ENCODE measurements at places on chromosomes 3 and 15.
A peak's percentile ranks its signal among the peaks of the same experiment; 100 is the strongest.

DNA sequence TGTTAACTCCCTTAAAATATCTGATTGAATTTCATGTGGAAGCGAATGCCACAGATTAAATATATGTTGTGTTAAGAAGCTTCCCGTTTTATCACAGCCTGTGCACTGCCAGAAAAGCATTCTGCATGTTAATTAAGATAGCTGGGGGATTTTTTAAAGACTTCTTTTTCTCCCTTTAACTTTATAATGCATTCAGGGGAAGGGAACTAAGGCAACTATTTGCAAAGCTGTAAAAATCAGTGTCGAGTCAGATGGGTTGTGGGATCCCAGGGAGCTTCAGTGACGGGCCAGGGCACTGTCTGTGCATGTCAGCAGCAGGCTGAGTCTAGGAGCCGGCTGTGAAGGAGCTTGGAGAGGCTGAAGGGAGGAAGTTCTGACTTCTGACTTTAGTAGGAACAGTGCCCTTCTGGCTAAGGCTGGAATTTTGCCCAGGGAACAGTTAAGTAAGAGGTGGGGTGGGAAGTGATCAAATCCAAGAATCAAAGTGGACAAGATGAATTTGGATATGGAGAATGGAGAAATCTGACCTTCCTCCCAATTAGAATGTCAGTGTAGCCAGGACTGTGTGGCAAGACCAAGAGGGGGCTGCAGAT lies 77.7 kb downstream of the ABHD5 start:
- DNase-seq = no peak

- DNase-seq = no peak
Observed at GRCh38 chr15:38145651-38146111, 107.0 kb upstream of the SPRED1 start.

- no peak for DNase-seq
Observed at GRCh38 chr15:68815598-68815997, 5.1 kb downstream of the ANP32A start.

DNA sequence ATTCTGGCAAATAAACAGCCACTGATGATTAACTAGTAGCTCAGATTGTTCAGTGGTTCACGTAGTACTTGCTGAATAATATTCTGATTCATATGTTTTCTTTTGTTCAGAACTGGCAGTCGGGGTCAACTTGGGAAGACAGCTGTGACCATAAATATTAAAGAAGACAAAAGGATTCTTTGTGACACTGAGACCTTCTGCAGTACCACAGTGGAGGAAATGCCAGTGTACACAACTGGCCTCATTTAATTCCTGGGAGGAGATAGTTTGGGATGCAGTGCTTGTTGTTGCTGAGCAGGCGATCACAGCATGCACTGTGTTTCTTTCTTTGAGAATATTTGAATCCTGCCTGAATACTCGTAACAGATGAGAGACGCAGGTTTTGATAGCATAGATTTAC lies 26.7 kb upstream of the MCF2L2 start:
- no peak for DNase-seq

GRCh38 chr15:57734860-57735259 lies 28.3 kb downstream of the POLR2M start:
- no peak for DNase-seq

DNA sequence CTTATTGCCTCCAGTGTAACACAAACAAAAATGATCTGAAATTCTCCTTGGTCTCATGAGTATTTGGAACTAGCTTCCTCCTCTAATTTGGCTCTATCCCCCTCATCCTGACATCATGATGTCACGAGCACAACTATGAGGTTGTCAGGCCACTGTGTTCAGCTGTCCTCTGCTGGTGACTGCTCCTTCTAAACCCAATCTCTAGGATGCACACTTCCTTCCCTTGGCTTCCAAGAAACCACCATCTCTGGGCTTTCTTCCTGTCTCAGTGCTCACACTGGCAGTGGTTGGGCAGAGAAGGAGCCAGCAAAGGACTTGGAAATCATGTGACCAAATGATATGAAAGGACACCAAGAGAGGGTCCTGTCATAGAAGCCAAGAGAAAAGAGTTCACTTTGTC lies 30.7 kb upstream of the EIF1B start:
- DNase-seq = no peak

- no peak for DNase-seq
Observed at GRCh38 chr15:100353449-100353848, 11.7 kb upstream of the ADAMTS17 start.

- DNase-seq = no peak
Observed at GRCh38 chr3:113218011-113218680, 6.8 kb downstream of the BOC start.

GRCh38 chr3:56413911-56414310 lies 54.4 kb downstream of the ERC2 start:
- no peak for DNase-seq

GRCh38 chr3:12561397-12561796 lies 4.5 kb downstream of the MKRN2 start:
- no peak for DNase-seq

GRCh38 chr3:48974076-48974864 lies 15.8 kb upstream of the P4HTM start:
- DNase-seq = no peak

DNA sequence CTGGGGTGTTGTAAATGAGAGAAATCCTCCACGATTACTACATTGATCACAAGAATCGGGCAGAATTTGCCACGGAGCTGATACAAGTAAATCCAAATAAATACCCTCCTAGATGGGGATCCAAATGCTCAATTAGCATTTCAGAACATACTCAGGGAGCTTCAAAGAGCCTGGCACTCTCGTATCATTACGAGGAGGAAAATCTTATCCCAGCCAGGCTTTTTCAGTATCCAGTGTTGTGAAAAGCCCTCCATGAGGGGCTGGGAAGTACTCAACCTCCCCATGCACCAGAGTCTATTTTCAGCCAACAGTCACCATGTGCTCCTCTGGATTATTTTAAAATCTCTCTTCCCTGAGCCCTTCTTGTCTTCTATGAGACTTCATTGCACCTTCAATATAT lies 122.6 kb upstream of the ARRDC4 start:
- no peak for DNase-seq

GRCh38 chr3:161254861-161255260 lies 33.8 kb downstream of the NMD3 start:
- no peak for DNase-seq

DNA sequence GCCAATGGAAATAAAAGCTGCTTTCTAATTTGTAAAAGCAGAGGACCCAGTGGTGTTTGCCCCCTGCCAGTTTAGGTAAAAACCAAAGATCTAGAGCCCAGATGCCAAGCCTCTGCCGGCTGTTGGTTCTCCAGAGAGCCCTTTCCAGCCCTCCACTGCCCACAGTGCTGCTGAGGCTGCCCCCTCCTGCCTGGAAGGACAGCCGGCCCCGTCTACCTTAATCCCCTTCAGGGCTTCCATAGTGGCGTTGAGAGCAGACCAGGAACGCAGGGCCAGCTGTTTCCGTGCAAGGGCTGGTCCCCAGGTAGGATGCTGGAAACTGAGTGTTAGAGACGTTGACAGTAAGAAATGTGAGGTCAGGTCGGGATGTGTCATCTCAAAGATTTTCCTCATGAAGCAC lies 6.9 kb downstream of the ST8SIA2 start:
- no peak for DNase-seq

GRCh38 chr15:70476441-70476840 lies 286.9 kb downstream of the UACA start:
- no peak for DNase-seq

GRCh38 chr3:187921391-187922074 lies 176.3 kb upstream of the BCL6 start:
- no peak for DNase-seq

- no peak for DNase-seq
Observed at GRCh38 chr3:150520408-150520807, 25.9 kb downstream of the SERP1 start.

DNA sequence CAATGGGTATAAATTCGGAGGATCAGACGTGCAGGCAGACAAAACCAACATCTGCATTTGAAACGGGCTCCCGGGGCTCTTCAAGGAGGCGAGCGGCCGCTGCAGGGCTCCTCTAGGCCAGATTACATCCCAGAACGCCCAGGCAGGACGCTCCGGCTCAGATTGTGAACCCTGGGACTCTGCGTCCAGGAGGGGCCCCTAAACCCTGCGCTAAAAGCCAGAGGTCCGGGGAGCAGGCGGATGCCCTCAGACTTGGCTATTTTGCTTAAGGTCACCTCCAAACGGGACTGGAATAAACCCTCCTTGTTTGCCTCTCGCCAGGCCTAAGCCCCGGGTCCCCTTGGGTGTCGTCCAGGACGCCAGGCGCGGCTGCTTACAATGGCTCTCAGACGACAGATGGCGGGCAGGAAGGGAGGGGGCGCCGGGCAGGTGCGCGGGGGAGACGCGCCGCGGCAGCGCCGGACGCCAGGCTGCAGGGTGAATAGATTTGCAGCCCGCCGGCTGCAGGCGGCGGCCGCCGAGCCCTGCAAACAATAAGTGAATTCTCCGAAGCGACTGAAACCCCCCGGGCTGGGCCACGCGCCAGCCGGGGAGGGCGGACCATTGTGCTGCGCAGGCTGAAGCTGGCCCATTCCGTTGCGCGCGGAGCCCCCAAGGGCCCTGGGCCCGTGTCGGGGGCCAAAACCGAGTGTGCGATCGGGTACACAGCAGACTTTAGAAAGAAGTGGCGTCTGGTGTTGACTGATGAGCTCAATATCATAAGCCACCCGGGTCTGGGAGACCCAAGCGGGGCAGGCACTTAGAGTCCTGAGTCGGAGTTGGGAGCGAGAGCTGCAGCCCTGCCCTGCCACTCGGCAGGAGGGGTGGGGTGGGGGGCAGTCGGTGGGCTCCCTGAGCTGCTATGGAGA lies 32.3 kb upstream of the AMOTL2 start:
- no peak for DNase-seq

DNA sequence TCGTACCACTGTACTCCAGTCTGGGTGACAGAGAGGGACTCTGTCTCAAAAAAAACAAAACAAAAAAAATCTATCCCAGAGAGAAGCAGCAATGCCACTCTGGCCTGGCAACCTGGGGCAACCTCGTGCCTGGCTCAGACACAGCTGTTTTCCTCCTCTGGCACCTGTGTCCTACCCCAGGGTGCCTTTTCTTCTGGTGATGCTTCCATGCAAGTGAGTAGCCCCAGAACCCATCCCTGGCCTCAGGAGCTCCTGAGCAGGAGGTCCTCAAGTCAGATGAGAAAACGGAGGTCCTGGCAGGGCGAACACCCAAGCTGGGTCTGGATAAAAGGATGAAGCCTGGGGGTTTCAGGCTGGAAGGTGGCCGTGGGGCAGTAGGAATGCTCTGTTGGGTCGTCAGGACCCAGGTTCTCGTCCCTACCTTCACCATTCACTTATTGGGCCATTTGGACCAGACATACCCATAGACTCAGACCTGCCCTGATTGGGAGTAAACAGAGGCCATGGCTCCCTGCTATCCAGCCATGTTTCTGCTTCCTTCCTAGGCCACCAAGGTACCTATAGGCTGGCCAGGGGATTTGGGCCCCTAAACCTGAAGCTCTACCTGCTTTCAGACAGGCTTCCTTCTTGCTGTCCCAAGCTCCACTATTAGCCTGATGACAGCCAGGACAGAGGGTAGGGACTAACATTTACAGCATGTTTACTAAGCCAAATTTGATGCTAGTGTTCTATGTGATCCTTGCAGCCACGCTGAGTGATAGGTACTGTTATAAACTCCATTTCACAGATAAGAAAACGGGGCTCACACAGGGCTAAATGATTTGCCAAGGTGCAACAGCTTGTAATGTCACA lies 102.2 kb downstream of the DAPK2 start:
- DNase-seq = no peak

- no peak for DNase-seq
Observed at GRCh38 chr3:100412912-100413590, 11.7 kb downstream of the LNP1 start.

GRCh38 chr15:70079888-70080287 lies 17.8 kb downstream of the TLE3 start:
- no peak for DNase-seq

GRCh38 chr3:42684632-42685362 lies 540 bp upstream of the KLHL40 start:
- DNase-seq = no peak

DNA sequence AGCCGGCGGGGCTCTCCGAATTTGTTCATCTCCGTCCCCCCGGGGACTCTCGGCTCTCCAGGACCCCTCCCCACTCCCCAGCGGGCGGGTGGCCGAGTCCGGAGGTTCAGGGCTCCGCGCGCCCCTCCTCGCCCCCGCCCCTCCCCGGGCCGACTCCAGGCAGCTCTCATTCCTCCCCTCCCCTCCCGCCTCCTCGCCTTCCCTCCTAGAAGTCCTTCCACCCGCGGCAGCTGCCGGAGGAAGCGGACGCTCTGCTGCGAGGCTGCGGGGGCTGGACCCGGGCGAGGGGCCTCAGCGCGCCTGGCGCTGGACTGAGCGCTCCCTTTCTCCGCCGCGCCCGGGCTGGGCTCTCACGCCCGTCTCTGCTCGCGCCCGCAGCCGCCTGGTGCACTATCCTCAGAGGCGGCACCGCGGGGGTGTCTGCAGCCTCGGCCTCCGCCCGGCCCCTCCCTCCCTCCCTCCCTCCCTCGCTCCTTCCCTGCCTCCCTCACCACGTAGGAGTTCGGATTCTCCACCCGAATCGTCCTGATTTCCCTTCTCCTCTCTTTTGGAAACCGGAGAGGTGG lies at the start of gene ROBO2:
ROBO2 (plus strand) TSS at position 494 of the 566 bp plus-strand sequence. CDS start 687 bp downstream, outside the sequence.
- no peak for DNase-seq

GRCh38 chr3:193701953-193702635 lies 109.1 kb downstream of the OPA1 start:
- DNase-seq = no peak

GRCh38 chr15:68335655-68336054 lies 58.1 kb downstream of the FEM1B start:
- no peak for DNase-seq

- no peak for DNase-seq
Observed at GRCh38 chr3:49972656-49973055, 32.7 kb downstream of the RBM6 start.

- DNase-seq = no peak
Observed at GRCh38 chr15:26983822-26984221, 12.8 kb downstream of the GABRG3 start.

GRCh38 chr3:127628426-127628787 lies 578 bp upstream of the PODXL2 start:
- DNase-seq = no peak

GRCh38 chr15:52008359-52008697 lies 10.7 kb upstream of the MAPK6 start:
- DNase-seq = no peak

DNA sequence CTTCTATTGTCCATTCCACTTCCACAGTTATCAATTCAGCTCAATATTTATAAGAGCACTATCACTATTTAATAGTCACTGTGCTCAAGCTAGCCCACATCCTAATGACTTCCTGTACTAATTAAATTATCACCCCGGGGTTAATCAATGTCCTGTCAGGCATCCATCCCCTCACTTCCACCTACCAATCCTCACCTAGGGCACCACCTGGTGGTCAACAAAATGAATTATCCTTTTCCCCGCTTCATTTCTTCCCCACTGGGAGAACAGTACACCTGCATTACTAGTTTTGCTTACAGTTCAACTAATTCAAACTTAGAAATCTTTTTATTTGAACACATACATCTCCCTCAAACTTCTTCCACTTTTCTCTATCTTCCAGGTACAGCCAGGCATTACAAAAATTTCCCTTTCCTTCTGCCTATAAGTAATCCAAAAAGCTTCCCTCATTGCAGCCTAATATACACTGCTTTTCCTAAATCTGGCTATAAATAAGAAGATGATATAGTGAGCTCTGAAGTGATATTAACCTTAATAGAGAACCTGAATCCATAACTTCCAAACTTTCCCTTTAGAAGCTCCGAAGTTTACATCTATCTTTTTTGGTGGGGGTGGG lies 68.5 kb downstream of the TMCC1 start:
- peak; percentile 27 for DNase-seq

GRCh38 chr3:194374935-194375334 lies 5.4 kb upstream of the LRRC15 start:
- DNase-seq = no peak

- DNase-seq = no peak
Observed at GRCh38 chr3:34570916-34571705, 772.7 kb downstream of the PDCD6IP start.

All from KG1 (cell line).